ENCODE measurements at places on chromosomes 16 and 17.

GRCh38 chr17:2400877-2401425 is at the start of gene MNT:
Gene MNT (minus strand): TSS chr17:2401060. CDS start chr17:2400712, 348 bp downstream.
- DNase-seq: peak; percentile 95
- peaks cover 63% of the 10 kb centered on the region for H3K4me1 ChIP-seq
- peak within 1 kb of the TSS; percentile 95 for H3K4me3 ChIP-seq
- H3K36me3 ChIP-seq: no peaks in the 10 kb centered on the region
- H3K27ac ChIP-seq: peak within 1 kb of the TSS; percentile 95

DNA sequence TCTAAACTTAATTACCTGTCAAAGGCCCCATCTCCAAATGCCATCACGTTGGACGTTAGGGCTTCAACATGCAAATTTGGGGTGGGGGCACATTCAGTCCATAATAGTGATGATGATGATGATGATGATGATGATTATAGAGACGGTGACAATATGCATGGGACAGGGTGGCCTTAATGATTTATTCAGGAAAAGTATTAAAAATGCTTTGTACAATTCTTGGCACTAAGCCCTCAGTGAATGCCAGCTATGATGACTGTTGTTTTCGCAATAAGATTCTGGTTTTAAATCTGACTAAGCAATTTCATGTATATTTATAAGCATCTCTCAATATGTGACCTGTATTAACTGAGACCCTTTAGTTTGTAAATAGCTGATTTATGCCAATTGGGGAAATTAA is 106.3 kb downstream of the C16orf95 start:
- H3K4me3 ChIP-seq: no peak overlapping the region
- H3K27me3 ChIP-seq: no peaks in the 10 kb centered on the region
- DNase-seq: no peak
- H3K36me3 ChIP-seq: no peaks in the 10 kb centered on the region

- no peaks in the 10 kb centered on the region for H3K4me1 ChIP-seq
- H3K27me3 ChIP-seq: no peaks in the 10 kb centered on the region
- no peak overlapping the region for H3K27ac ChIP-seq
- H3K4me3 ChIP-seq: no peak overlapping the region
- no peak for DNase-seq
Measured at GRCh38 chr17:75959051-75959838, 18.4 kb upstream of the FBF1 start.

DNA sequence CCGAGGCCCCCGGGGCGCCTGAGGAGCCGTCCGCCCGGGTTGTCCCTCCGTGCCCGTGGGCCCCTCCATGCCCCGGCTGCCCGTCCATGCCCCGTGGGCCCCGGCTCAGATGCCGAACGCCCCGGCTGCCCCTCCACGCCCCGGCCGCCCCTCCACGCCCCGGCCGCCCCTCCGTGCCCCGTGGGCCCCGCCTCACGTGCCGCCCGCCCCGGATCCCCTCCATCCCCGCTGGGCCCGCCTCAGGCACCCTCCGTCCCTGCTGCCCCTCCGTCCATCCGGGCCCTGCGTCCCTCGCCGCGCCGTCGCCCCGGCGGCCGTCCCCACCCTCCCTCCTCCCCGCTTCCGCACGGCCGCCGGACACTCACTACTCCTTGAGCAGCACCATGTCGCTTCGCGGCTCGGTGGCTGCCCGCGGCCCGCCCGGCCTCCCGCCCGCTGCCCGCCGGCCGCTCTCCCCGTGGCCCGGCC is 382 bp downstream of the PITPNA start:
- peaks cover 40% of the 10 kb centered on the region for H3K4me1 ChIP-seq
- peak; percentile 59 for DNase-seq
- H3K27ac ChIP-seq: peak overlapping the region; percentile 47
- H3K27me3 ChIP-seq: no peaks in the 10 kb centered on the region
- H3K36me3 ChIP-seq: no peaks in the 10 kb centered on the region

GRCh38 chr16:56732366-56732765 is 2.4 kb downstream of the NUP93 start:
- H3K36me3 ChIP-seq: no peaks in the 10 kb centered on the region
- no peak overlapping the region for H3K4me3 ChIP-seq
- DNase-seq: no peak
- H3K27me3 ChIP-seq: no peaks in the 10 kb centered on the region
- H3K4me1 ChIP-seq: peaks cover 17% of the 10 kb centered on the region

GRCh38 chr17:17043461-17044271 is 1.4 kb downstream of the MPRIP start:
- no peaks in the 10 kb centered on the region for H3K36me3 ChIP-seq
- DNase-seq: peak; percentile 80
- H3K4me1 ChIP-seq: peaks cover 40% of the 10 kb centered on the region
- H3K27ac ChIP-seq: peak overlapping the region; percentile 67

DNA sequence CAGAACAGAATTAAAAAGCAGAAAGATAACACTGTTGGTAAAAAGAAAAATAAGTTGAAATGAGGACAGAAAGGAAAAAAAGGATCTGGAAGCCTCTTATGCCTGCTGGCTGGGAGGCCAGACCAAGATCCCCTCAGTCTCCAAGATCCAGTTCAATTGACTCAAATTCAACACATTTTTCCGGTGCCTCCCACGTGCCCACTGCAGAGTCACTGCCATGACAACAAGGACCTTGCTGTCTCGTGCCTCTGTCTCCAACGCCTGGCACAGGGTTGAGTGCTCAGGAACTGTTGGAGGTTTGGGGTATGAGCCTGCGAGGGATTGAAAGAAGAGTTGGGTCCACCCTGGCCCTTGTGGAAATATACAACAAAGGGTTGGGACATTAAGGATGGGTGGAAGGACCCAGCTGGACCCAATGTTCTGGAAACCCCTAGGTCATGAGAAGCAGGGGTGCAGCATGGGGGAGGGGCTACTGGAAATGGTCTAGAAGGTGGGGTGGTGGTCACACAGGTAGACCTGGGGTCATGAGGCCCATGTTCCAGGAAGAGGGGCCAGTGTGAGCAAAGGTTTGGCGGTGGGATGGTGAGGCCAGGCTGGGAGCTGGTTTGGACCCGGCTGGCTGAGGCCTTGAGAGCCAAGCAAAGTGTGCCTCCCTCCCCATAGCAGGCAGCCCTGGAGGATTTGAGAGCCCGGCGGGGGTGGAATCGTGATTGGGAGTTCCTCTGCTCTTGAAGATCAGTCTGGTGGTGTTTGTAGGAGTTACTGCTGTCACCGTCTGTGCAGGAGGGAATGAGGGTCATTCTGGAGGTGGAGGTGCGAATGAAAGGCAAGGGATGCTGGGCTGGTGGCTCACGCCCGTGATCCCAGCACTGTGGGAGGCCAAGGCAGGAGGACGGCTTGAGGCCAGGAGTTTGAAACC is 1.3 kb downstream of the IL34 start:
- no peak overlapping the region for H3K4me3 ChIP-seq
- no peaks in the 10 kb centered on the region for H3K27me3 ChIP-seq
- no peak overlapping the region for H3K27ac ChIP-seq
- no peaks in the 10 kb centered on the region for H3K4me1 ChIP-seq

- no peaks in the 10 kb centered on the region for H3K36me3 ChIP-seq
- H3K4me1 ChIP-seq: peaks cover 16% of the 10 kb centered on the region
- no peak overlapping the region for H3K4me3 ChIP-seq
- no peaks in the 10 kb centered on the region for H3K27me3 ChIP-seq
Measured at GRCh38 chr16:81621496-81621895, 157.6 kb upstream of the PLCG2 start.

GRCh38 chr17:65181237-65182061 is 44.3 kb downstream of the RGS9 start:
- H3K36me3 ChIP-seq: no peaks in the 10 kb centered on the region
- no peak for DNase-seq
- no peaks in the 10 kb centered on the region for H3K27me3 ChIP-seq
- no peak overlapping the region for H3K27ac ChIP-seq

DNA sequence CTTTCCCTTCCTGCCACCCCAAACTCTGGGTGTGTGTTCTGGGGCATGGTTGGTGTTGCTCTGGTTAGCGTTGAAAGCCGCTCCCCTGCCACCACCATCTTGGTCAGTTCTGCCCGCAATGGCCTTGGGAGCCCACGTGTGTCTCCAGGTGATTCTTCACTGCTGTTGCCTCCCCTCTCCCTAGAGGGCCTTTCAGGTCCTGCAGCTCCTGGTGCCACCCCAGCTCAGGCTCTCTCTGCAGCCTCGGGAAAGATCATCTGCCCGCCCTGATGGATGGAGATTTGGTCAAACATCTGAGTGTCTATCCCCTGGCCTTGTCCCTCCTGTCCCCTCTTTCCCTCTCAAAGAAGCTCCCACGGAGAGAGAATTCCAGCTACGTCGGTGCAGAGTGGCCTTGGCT is 241.3 kb downstream of the RBFOX3 start:
- H3K4me3 ChIP-seq: no peak overlapping the region
- no peak overlapping the region for H3K27ac ChIP-seq
- H3K4me1 ChIP-seq: no peaks in the 10 kb centered on the region
- H3K27me3 ChIP-seq: no peaks in the 10 kb centered on the region

- H3K4me1 ChIP-seq: no peaks in the 10 kb centered on the region
- DNase-seq: no peak
- H3K36me3 ChIP-seq: no peaks in the 10 kb centered on the region
- no peak overlapping the region for H3K4me3 ChIP-seq
Measured at GRCh38 chr17:67562005-67562404, 155.7 kb upstream of the NOL11 start.
